Right forelimb (tissue), 1 donor: ENCODE measurements at places on chromosomes 6 and 20.

GRCh38 chr6:30884521-30885480 is 482 bp downstream of the DDR1 start:
- DNase-seq: peak; percentile 72

DNA sequence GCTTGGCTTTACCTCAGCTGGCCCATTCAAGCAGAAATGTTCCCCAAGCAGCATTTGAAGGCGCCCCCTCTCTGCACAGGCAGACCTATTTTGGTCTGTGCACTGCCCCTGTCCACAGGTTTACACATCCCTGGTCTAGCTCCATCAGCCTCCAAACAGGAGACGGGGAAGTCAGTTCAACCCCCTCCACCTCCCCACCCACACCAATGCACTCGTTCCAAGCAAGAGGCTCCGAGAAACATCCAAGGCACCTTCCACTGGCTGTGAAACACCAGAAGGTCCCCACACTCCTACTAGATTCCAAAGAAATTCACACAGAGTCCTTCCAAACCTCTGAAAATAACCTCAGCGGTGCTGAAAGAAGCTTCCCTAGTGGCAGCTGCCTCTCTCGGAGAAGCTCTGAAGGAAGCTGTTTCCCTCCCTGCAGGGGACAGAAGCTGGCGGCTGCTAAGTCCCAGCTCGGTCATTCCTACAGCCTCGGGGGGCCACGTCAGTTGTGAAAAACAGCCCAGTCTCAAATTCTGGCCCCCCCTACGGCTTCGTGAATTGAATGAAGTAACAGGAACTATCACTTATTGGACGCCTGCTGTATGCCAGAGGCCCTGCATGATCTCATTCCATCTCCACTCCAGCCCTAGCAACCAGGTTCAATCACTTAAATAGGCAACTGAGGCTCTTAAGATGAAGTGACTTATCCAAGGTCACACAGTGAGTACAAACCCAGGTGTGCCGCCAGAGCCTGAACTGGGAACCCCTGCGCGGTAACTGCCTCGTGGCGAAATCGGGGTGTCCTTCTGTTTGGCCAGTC is 815 bp downstream of the SPATA2 start:
- DNase-seq: no peak

DNA sequence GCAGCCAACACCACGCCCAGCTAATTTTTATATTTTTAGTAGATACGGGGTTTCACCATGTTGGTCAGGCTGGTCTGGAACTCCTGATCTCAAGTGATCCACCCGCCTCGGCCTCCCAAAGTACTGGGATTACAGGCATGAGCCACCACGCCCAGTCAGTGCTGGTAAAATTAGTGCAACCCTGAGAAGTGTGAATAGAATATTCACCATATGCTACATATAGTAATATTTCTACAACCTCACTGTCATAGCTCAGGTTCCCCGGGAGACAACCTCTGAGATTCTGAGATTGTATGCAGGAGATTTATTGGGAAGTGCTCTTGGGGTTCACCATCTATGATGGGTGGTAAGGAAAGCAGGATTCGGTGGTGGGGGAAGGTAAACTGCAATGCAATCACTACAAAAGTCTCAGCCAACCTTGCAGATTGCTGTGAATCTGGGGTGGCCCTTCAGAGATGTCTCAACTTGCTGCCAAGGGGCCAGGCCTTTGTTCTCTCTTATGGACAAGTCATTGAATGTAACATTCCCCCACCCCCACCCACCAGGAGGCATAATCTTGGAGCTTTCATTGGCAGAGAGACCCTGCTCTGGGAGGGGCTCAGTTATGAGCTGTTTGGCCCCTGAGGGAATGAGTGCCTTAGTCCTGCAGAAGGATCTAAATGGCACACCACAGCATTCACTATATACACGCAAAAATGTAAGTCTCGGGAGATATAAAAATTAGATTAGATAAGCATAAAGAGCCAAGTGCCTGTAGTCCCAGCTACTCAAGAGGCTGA is 34.0 kb upstream of the SEC63 start:
- DNase-seq: no peak

- DNase-seq: no peak
These were observed 230.4 kb downstream of the PLCB1 start for GRCh38 chr20:8362457-8362856.

- DNase-seq: no peak
These were observed 8.2 kb downstream of the ARHGAP40 start for GRCh38 chr20:38609815-38610214.

- DNase-seq: no peak
These were observed 3.5 kb downstream of the ENPP3 start for GRCh38 chr6:131640576-131640975.
